ENCODE measurements at places on chromosomes 16 and 17.

DNA sequence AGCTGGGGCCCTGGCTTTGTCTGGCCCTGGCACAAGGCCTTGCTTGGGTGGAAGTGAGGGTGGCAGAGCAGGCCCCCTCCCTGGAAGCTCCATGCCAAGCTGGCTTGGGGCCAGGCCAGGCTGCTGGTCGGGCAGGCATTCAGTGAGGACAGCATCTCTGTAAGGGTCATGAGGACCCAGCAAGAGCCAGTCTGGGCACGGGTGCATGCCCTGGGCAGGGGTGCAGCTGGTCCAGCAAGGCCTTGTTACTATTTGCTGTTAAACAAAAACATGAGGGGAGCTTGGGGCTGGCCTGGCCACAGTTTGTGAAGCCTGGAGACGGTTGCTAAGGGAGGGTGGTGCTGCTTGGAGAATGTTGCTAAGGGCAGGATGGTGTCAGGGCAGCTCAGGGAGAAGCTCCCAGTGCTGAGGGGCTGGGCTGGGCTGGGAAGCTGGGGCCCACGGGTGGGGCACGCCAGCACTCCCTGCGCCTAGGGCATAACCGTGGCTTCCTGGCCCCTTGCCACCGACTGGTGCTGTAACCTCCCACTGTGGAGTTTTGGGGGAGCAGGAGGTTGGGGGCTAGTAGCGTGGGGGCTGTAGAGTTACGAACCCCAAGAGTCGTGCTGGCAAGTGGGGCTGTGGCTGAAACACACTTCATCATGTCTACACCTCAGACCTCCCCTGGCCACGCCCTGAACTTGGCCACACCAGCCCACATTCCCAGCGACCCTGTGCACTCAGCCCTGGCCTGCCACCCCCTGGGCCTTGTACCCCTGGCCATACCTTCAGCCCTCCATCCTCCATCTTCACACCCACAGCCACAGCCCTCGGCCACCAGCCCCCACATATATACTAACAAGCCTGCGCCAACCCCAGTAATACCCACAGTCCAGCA lies 1.6 kb downstream of the TPPP3 start:
- no peak for DNase-seq

- DNase-seq: no peak
Observed at GRCh38 chr17:35374766-35375344, 1.4 kb upstream of the SLFN11 start.

DNA sequence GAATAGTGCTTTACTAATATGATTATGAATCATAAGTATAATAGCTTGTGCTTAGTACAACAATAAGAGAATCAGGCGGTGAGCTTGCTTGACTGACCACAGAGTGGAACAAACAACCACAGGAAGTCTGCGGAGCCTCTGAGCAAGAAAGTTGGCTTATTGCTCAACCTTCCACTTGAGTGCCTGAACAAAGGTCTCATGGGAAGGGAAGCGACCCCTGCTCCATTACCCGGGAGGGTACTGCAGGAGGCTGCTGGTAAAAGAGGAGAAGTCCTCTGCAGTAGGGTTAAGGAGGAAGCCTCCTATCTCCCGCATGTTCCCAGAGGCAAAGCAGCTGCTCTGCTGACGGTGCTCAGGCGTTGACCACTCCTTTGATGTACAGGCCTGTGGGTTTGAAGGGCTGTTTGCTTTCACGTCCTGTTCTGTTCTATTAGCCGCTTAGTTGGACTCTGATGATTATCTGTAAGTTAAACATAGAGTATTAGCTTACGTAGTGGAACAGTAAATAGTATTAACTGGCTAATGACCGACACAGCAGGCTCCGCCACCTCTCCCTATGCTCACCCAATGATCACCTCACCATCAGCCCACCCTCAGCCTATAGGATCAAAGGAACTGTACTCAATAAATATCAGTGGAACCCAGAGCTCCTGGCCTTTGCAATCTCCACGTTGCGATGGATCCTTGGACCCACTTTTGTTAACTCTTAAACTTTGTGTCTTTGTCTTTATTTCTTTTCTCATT lies 17.5 kb downstream of the ALOX15B start:
- peak; percentile 15 for DNase-seq

DNA sequence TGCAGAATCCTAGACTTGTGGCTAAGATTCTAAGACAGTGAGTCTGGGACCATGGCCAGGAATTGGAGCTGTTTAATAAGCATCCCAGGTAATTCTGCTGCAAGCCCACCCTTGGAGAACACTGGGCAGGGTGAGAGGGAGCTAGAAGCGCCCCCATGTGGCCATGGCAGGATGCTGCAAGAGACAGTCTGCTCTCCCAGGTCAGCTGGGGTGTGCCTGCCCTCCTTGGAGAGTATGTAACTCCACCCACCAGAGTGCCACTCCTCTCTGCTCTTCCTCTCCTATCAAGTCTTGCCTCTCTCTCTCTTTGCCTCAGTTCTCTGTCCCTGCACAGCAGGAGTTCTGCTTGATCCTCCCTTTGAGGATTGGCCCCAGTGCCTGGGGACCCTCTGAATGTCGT lies 14.9 kb downstream of the RCVRN start:
- DNase-seq: no peak

- DNase-seq: no peak
Observed at GRCh38 chr16:77589071-77589765, 133.1 kb upstream of the NUDT7 start.

DNA sequence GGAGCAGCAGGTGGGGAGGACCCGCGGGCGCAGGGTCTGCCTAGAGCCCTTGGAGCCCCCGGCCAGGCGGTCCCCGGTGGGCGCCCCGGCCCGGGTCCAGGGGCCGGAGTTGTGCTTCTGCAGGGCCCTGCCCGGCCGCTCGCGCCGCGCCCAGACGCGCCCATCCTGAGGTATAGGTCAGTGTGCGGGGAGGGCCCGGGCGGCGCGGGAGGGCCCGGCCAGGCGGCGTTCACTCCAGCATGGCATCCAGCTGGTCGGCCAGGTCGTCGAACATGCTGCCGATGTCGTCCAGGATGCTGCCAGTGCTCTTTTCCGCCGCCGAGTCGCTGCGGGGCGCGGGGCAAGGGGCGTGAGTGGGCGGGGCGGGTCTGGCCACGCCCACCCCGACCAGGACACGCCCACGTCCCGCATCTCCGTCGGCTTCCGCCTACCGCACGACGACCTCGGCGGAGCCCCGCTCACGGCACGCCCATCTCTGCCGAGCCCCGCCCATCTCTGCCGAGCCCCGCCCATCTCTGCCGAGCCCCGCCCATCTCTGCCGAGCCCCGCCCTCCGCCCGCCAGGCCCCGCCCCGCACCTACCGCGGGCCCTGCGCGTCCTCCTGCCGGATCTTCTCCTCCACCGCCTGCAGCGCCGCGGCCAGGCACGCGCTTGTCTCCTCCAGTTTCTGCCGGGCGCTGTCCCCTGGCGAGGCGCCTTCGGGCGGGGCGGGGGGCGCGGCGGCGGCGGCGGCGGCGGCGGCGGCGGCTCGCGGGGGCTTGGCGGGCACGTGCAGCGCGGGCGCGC lies 17.9 kb downstream of the CASKIN1 start:
- DNase-seq: peak; percentile 10

GRCh38 chr16:21172650-21173049 lies 14.2 kb downstream of the LDAF1 start:
- DNase-seq: no peak

GRCh38 chr17:74658620-74659019 lies 35.1 kb upstream of the CD300E start:
- no peak for DNase-seq

DNA sequence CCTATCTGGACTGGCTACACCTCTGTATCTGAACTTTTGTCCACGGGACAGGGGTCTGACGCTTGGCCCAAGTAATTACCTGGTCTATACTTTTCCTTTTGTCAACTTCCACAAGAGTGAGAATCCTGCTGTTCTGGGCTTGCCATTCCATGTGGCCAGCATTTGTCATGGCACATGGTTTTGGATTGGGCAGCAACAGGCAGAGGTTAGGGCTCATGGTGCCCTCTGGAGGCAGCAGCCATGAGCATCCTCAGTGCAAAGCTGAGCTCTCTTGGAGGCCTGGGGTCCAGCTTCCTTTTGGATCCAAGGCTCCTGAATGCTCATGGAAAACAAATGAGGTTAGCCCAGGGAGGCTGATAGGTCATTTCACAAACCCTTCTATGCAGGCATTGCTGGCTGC lies 7.5 kb upstream of the EDC4 start:
- DNase-seq: no peak

- no peak for DNase-seq
Observed at GRCh38 chr16:978403-978802, 3.2 kb upstream of the SOX8 start.

DNA sequence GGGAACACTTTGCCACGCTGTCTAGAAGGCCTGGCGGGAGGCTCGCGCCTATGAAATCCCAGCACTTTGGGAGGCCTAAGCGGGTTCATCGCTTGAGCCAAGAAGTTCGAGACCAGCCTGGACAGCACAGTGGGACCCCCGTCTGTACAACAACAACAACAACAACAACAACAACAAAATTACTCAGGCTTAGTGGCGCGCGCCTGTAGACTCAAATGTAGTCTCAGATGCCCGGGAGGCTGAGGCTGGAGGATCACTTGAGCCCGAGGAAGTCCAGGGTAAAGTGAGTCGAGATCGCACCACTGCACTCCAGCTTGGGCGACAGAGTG lies 297 bp upstream of the SLFN13 start:
- no peak for DNase-seq
